ENCODE measurements at places on chromosomes 7 and 10. TPM values are rescaled to one million over a fixed set of nuclear protein-coding genes. Genes with fewer than 3 reads are reported as not detected.

DNA sequence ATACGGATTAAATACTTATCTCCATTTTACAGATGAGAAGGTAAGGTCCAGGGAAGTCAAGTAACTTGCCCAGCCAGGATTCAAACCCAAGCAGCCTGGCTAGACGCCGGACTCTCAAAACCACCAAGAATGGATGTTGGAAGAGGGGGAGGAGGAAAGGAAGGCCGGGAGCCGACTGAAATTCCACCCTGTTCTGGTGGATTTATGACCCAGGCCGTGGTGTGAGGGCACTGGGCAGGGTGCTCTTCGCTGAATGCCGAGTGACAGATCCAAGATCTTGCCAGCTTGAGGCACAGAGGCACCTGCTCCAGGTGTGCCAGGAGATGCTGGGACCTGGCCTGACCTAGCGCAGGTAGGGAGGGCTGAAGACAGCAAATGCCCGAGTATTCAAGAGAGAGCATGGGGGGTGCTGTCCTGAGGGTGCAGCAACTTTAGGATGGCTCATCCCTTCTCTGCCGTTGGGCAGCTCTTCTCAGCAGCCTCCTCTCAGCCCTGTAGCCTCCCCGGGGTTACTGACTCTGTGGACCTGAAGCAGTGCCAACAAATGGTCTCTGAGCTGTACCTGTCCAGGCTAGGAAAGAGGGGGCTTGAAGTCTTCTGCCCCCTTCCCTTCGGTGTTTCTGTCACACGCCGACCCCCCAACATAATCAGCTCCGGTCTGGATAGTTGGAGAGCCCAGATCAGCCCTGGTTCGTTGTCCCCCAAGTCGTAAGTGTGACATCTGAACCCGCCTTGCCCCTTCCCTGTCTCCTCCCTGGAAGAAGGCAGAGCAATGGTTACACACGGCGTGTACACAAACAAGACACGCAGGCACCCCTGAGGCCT is 713 bp downstream of the LOXL4 start:
- no peak for DNase-seq
- H3K4me1 ChIP-seq = peaks cover 13% of the 10 kb centered on the region
- H3K27me3 ChIP-seq = peaks cover 2% of the 10 kb centered on the region
- no peaks in the 10 kb centered on the region for H3K36me3 ChIP-seq
- no peak overlapping the region for H3K4me3 ChIP-seq

- peak; percentile 14 for DNase-seq
- H3K36me3 ChIP-seq = no peaks in the 10 kb centered on the region
- no peak overlapping the region for H3K4me3 ChIP-seq
- H3K27me3 ChIP-seq = no peaks in the 10 kb centered on the region
Observed at GRCh38 chr10:122078965-122079795, 90.2 kb downstream of the TACC2 start.

GRCh38 chr7:711922-712380 is 14.5 kb upstream of the DNAAF5 start:
- no peaks in the 10 kb centered on the region for H3K27me3 ChIP-seq
- no peak for DNase-seq
- H3K27ac ChIP-seq = no peak overlapping the region
- no peaks in the 10 kb centered on the region for H3K36me3 ChIP-seq
- H3K4me1 ChIP-seq = no peaks in the 10 kb centered on the region

GRCh38 chr10:130206216-130206737 is 70.1 kb downstream of the GLRX3 start:
- H3K4me3 ChIP-seq = no peak overlapping the region
- no peak for DNase-seq
- H3K27me3 ChIP-seq = no peaks in the 10 kb centered on the region
- H3K27ac ChIP-seq = no peak overlapping the region

DNA sequence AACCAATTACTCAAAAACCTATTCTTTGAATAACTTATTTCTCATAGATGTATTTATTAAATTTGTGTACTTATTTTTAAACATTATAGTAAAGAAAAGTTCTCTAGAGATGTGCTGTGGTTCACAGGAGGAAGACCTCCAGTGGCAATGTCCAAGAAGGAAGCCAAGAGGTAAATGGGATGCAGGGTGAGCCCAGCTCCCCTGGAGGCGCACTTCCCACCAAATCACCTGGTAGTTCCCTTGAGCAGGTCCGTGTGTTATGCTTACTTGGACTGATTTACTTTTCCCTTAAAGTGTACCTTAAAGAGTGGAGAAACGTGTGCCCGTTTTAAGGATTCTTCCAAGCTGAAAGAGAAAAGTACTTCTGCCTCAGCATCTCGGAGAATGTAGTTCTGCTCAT is 55.3 kb downstream of the PAXIP1 start:
- no peaks in the 10 kb centered on the region for H3K27me3 ChIP-seq
- DNase-seq = no peak
- H3K27ac ChIP-seq = no peak overlapping the region
- H3K36me3 ChIP-seq = peaks cover 8% of the 10 kb centered on the region
- H3K4me3 ChIP-seq = no peak overlapping the region
- H3K4me1 ChIP-seq = no peaks in the 10 kb centered on the region

DNA sequence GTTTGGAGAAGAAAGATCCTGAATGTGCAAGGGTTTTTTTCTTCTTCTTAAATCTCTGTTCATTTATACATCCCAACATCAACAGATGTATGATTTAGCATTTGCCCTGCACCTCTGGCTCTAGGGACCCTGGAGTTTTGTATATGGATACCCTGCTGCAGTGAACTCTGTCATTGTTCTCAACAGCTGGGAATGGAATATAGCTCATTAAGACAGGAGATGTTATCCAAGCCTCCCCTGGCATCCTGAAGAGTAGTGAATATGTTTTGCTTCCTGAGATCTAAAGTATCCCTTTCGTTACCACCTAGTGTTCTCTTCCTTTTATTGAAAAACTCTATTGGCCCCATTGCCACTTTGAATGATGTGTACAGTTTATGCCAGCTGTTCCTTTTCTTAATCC is 275.9 kb downstream of the EXOC4 start:
- DNase-seq = no peak
- no peak overlapping the region for H3K4me3 ChIP-seq
- H3K4me1 ChIP-seq = no peaks in the 10 kb centered on the region

- H3K36me3 ChIP-seq = no peaks in the 10 kb centered on the region
- no peaks in the 10 kb centered on the region for H3K4me1 ChIP-seq
- no peak overlapping the region for H3K27ac ChIP-seq
- DNase-seq = no peak
- no peaks in the 10 kb centered on the region for H3K27me3 ChIP-seq
Observed at GRCh38 chr10:127458829-127459228, 90.3 kb upstream of the NPS start.

The FAM53B gene
- 18.8 TPM for polyA plus RNA-seq

- H3K36me3 ChIP-seq = no peaks in the 10 kb centered on the region
- no peaks in the 10 kb centered on the region for H3K4me1 ChIP-seq
- no peaks in the 10 kb centered on the region for H3K27me3 ChIP-seq
Observed at GRCh38 chr10:30822693-30823465, 193.3 kb upstream of the LYZL2 start.

The INMT gene
- polyA plus RNA-seq = 1.2 TPM

The CLDN4 gene
- 178 TPM for polyA plus RNA-seq

The COL28A1 gene
- 1.4 TPM for polyA plus RNA-seq

DNA sequence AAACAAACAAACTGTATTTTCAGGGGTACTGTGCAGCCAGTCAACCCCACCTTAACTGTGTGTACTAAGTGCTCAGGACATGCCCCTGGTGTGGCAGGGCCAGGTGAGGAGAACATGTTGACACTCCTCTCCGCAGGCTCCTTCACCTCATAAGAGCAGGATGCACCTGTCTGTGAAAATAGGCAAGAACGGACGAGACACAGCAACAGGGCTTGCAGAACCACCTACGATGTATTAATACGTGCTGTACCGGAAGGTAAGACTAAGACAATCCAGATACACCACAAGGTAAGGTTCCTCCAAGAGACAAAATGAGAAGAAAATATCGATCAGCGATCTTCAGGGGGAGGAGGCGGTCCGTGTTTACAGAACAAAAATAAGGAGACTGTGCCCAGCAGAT is 65.8 kb upstream of the CAMK2B start:
- no peaks in the 10 kb centered on the region for H3K27me3 ChIP-seq
- H3K4me3 ChIP-seq = no peak overlapping the region
- no peaks in the 10 kb centered on the region for H3K36me3 ChIP-seq

DNA sequence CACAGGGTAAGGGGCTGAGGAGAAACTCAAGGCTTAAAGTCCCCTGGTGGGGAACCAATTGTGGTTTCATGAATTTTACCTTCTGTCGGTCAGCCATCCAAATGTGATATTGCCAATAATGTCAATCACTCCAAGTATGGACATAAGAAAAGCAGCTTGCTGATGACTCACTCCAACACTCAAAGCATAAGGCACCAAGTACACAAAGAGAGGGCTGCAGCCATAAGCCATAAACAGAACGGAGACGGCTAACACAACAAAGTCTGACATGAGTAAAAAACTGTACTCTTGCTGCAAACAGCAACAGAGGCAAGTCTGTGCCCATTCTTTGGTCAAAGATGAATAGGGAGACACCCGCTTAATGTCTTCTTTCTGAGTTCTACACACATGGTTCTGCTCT is 24.2 kb downstream of the IFIT5 start:
- no peaks in the 10 kb centered on the region for H3K27me3 ChIP-seq
- H3K36me3 ChIP-seq = no peaks in the 10 kb centered on the region
- H3K4me3 ChIP-seq = no peak overlapping the region
- no peaks in the 10 kb centered on the region for H3K4me1 ChIP-seq
- no peak overlapping the region for H3K27ac ChIP-seq

GRCh38 chr10:79905322-79906314 is 43.3 kb downstream of the SFTPD start:
- peak; percentile 6 for DNase-seq
- no peaks in the 10 kb centered on the region for H3K27me3 ChIP-seq
- no peak overlapping the region for H3K27ac ChIP-seq
- H3K4me1 ChIP-seq = no peaks in the 10 kb centered on the region

The POU6F2 gene
- not detected for polyA plus RNA-seq

- H3K4me1 ChIP-seq = no peaks in the 10 kb centered on the region
- no peak overlapping the region for H3K27ac ChIP-seq
- no peak for DNase-seq
- no peaks in the 10 kb centered on the region for H3K27me3 ChIP-seq
Observed at GRCh38 chr7:644381-645305, 81.9 kb upstream of the DNAAF5 start.

All from small intestine (tissue), 16 donors.